T-helper 17 cell (primary cell): ENCODE measurements at places on chromosomes 11 and 22.

DNA sequence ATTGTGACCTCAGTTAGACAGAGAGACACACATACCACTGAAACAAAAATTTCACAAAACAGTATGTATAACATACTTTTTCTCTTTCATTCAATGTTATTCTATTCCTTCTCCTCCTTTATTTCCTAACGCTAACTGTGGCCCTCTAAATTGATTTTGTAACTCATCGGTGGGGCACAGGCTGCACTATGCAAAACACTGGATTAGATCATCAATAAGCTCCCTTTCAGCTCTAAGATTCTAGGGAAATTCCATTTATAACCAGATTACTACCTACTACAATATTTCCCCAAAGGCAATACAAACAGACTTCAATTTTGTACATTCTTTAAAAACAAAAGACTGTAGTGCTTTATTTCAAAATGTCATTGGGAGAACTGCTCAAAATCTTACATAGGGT lies 6.1 kb downstream of the FJX1 start:
- DNase-seq: no peak

DNA sequence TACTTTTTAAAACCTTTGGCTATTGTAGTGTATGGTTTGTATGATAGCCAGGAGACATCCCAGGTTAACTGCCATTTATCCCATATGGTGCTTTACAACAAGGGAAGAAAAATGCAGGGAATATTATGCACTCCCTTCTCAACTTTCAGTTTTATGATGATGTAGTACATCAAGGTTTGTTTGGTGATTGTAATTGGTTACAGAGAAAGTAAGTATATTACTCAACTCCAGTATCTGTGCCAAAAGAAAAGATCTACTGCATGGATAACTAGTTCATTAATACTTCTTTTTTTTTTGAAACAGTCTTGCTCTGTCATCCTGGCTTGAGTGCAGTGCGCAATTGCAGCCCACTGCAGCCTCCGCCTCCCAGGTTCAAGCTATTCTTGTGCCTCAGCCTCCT lies 65.3 kb downstream of the BCL2L13 start:
- DNase-seq: no peak

GRCh38 chr22:50730941-50731661 lies 6.9 kb upstream of the ACR start:
- DNase-seq: no peak

DNA sequence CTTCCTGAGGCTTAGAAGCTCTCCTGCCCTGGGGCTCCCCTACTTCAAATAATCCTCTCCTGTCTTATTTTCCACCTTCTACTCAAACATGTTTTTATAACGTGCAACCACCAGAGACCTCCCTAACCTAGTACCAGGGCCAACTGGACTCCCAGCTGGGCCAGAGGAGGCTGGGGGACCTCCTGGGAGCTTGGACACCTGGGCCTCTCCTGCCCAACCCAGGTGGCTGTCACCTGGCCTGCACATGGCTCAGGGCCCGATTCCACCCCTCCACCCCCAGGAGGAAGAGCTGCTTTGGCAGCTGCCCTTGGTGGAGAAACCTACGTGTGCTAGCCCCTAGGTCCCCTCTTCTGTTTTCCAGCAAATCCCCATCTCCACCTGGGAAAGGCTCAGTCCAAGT lies 105.2 kb downstream of the ABTB2 start:
- DNase-seq: no peak

DNA sequence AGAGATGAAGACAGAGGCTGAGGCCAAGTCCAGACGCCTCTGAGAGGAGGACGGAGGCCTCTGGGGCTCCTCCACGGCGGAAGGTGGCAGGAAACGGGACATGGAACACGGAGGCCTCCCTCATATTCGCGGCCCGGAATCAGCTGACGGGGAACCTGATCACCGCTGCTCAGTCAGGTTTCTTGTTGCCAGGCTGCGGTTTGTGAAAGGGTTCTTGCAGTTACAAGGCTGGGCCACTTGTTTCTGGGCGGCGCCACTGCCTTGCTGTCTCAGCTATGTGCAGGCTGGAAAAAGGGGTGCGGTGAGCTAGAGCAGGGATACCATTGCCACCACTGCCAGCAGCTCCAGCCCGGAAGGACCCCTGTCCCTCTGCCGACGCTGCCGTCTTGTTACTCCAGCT lies 10.0 kb upstream of the MMP1 start:
- DNase-seq: no peak

DNA sequence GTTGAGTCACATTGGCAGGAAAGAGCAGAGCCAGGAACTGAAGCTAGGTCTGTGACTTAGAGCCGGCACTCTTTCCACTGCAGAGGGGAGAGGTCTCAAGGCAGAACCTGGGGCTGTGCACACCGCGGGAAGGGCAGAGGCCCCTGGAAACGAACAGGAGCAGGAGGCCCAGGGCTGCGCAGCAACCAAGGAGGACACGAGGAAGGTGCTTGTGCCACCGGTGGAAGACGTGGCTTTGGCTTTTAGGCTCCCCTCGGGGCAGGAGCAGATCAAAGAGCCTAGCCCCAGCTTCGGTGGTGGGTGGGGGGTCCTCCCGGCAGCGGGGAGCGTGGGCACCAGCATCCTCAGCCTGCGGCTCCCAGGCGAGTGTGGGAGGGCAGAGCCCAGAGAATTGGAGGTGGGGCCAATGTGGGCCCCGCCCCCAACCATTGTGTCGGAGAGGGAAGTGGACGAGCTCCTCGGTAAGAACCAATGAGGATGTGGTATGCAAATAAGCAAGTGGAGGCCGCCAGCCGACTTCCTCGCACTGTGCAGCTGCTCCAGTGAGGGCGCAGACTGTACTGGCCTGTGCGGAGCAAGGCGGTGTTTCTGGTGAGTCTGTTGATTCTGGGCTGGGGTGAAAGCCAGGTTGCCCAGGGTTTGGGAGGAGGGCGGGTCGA lies at the start of gene CCDC116:
Gene CCDC116, plus strand, starts transcription at position 524 of the 659 bp plus-strand sequence. CDS start 422 bp downstream, outside the sequence.
- DNase-seq: peak; percentile 58

GRCh38 chr11:77093987-77094840 lies 8.4 kb upstream of the OMP start:
- no peak for DNase-seq

- no peak for DNase-seq
Measured at GRCh38 chr11:93737904-93738612, 3.2 kb downstream of the TAF1D start.

DNA sequence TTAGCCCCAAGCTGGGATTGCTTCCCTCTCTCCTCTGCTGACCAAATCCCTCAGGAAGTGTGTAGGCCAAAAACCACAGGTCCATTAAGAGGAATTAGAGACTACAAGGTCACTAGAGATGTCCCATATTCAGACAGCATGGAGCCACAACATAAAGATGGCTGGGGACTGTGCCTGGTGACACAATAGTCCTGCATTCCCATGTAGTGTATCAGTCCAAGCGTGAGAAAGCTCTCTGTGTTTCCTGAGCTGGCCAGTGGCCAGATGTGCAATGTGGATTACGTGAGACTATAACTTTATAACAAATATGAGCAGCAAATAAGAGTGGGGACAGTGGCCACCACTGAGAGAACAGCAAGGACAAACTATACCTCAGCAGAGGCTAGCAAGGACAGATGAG lies 7.6 kb upstream of the MS4A10 start:
- no peak for DNase-seq

DNA sequence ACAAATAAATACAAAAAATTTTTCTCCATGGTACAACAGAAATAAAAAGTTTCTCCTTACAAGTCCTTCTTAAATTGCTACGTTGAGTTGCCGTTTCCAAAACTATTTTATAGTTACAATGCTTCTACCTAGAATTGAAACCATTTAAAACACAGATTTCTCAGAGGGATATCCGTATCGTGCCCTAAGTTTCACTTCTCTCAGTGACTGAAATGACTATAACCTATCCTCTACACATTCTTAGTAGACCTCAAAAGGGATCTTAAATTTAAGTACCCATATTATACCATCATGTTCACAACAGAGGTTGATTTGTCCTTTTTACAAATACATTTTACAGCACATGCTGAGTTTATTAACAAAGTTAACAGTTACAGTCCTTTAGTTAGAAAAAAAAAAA lies 44.1 kb downstream of the USP28 start:
- no peak for DNase-seq

DNA sequence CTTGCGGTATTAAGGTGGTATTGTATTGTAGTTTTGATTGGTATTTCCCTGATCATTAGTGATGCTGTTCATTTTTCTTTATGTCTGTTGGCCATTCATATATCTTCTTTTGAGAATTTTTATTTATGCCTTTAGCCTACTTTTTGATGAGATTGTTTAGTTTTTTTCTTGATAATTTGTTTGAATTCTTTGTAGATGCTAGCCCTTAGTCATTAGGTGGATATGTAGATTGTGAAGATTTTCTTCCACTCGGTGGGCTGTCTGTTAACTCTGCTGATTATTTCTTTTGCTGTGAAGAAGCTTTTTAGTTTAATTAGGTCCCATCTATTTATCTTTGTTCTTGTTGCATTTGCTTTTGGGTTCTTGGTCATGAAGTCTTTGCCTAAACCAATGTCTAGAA lies 115.4 kb downstream of the VPREB1 start:
- no peak for DNase-seq

DNA sequence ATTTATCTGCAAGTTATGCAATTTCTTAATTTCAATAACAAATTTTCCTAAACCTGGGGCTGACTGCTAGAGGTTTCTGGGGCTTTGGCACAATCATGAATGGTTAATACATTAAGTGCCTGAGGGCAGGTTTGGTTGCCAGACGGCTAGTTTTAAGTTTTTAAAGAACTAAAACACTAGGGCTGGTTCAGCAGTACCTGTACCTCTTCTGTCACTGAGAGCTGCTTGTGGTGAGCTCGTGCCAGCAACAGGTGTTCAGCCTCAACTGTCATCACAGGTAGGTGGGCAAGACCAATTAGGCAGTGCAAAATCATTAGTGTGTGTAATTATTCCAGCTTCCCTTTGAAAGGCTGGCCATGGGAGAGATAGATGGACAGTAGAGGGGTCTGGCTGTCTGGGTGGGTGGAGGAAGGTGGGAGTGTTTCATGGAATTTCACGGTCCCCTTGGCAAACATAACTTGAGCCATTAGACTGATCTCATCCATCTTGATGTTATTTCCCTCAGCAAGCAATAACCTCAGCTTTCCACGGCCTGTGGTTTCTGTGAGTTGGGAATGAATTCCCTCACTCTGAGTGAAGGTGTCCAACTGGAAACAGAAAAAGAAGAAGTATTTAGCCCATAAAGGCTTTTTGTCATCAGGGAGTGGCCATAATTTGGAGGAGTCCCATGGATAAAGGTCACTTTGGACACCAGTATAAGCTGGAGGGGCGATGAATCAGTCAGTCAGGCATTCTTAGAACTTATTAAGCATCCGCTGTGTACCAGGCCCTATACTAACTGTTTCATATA lies 114.8 kb downstream of the SNX19 start:
- DNase-seq: no peak

- DNase-seq: no peak
Measured at GRCh38 chr22:43008921-43009320, 6.0 kb downstream of the PACSIN2 start.

DNA sequence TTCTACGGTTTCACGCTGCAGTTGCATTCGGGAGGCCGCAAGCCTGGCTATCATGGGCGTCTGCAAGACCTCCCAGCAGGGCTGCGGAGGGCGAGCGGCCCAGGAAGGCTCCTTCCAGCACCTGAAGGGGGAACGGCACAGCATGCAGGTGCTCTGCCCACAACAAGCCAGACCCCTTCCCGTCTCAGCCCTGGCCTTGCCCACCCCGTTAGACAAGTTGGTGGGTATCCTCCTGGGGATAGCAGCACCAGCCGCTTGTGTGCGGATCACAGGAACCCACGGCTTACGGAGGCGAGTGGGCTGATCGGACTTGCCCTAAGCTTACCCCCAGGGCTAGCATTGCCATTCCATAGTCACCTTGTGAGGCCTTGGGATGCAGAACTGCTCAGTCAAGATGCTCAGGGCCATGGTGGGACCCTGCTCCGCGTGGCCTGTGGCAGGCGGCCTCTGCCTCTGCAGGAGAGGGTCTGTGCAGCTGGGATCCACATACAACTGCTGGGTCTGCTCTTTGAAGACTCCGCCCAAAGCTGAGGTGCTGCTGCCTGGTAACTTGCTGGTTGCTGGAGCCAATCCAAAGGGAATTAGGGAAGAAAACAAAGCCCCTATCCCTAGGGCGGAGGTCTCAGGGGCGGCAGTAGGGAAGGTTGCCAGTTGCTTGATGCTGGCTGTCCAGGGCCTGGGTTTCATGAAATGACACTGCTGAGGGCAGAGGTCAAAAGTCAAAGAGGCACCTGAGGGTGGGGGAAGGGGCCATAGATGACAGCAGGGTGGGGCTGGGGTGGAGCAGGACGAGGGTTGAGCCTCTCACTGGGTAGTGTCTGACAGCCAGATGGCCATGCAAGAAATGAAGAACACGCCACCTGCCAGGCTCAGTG lies 1.4 kb upstream of the OSBPL5 start:
- no peak for DNase-seq

GRCh38 chr22:19889951-19890350 lies 35.3 kb upstream of the GNB1L start:
- DNase-seq: no peak

GRCh38 chr11:95829580-95830259 lies 39.4 kb downstream of the CEP57 start:
- no peak for DNase-seq

DNA sequence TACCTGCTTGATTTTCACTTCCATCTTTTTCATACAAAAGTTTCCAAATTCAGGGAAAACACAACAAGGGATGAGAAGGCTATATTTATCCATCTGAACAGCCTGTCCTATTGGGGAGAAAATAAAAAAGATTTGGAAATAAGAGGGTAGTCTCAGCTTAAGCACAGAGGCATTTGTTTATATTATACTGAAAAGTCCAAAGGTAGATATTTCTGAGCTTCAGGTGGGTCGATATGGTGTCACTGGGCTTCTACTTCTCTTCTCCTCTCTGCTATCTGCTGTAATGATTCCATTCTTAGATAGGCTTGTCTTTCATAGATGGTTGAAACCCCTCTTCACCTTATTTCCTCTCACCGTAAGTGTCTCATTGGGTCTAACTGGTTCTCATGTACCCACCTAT lies 337.0 kb downstream of the INSC start:
- DNase-seq: no peak

- DNase-seq: no peak
Measured at GRCh38 chr11:1773131-1773993, 9.6 kb upstream of the CTSD start.

DNA sequence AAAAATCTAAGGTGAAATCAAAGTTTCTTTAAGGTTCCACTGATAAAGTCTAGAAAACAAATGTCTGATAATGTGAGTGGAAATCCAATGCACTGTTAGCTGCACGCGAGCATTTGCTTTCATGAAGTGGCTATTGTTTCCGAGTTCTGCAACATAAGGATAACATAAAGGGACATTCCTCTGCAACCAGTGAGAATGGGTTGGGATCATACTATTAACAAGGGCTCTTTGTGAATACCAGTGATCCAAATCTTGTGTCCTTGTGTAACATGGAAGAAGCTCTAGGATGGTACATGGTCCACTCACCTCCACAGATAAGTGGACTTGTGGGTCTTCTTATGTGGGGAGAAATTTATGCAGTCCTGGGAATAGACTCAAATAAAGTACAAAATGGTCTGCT lies 24.6 kb downstream of the APIP start:
- DNase-seq: no peak

GRCh38 chr22:19138217-19139000 lies 6.0 kb downstream of the ESS2 start:
- DNase-seq: no peak

GRCh38 chr22:25765016-25765367 lies 23.0 kb downstream of the MYO18B start:
- DNase-seq: no peak

GRCh38 chr22:48486134-48486532 lies 1341.5 kb downstream of the BRD1 start:
- DNase-seq: no peak

- no peak for DNase-seq
Measured at GRCh38 chr22:27637604-27638003, 164.0 kb downstream of the MN1 start.
